Body of pancreas (tissue), 4 donors: ENCODE measurements at places on chromosomes 2 and 18. TPM values are rescaled to one million over a fixed set of nuclear protein-coding genes. Genes with fewer than 3 reads are reported as not detected.

- no peak for DNase-seq
These were observed 61.1 kb upstream of the TNP1 start for GRCh38 chr2:216920937-216921456.

DNA sequence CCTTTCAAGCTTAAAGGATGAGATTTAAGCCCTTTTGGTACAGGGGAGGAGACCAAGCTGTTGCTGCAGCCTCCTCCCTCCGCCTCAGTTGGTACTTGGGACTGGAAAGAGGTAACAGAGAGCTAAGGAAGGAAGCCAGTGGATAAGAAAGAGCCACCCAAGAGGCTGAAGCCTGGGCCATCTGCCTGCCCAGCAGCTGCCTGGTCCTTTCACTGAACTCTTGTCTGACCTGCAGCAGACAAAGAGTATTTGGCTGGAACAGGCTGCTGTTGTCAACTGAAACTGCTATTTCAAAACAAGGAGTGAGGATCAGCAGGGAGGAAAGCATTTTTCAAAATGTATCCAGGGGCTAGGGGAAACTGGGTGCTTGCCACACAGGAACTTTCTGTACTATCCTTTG, 30.3 kb downstream of the TNS1 start:
- DNase-seq = peak; percentile 7

DNA sequence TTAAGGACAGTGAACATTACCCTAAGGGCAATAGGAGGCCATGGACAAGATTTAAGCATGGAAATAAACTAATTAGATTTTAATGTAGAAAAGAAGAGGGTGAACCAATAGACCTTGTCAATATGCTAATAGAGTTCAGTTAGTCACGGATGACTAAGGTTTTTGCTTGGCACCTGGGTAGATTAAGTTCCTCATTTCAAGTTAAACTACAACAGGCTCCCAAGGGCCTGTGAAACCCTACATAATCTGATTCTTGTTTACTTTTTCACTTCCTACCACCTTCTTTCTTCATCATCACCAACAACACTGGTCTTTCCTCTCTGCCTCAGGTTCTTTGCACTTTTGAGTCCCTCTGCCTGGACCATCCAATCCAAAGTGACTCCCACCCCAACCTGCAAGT, 14.8 kb downstream of the SP110 start:
- DNase-seq = no peak

GRCh38 chr2:70078384-70078783, 8.9 kb upstream of the PCBP1 start:
- DNase-seq = no peak

DNA sequence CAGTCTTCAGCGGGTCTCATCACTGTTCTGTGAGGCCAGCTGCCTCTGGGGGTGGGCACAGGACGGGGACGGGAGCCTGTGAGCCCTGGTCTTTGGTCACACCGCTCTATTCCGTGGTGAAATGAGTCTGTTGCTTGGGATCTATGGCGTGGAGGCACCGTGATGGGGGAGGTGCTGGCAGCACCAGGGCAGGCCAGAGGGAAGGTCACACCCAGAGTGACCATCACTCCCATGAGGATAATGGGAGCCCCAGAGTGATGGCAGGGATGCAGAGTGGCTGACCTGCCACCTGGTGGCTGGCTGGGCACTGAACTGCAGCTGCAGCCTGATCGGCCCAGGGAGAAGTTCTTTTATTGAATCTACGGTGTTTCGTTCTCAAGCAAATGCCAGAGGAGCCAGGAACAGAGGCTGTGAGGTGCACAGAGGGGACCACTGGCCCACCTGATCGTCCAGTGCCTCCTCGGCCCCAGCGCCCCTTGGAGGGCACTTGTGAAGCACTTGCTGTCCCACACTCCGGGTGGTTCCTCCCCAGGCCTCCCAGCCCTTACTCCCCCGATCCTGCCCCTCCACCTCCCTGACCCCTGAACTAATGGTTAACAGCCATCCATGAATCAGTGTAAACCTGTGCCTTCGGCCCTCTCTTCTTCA, 17.9 kb downstream of the KCNIP3 start:
- DNase-seq = peak; percentile 66

GRCh38 chr2:147006736-147007141, 838.1 kb upstream of the ACVR2A start:
- no peak for DNase-seq

DNA sequence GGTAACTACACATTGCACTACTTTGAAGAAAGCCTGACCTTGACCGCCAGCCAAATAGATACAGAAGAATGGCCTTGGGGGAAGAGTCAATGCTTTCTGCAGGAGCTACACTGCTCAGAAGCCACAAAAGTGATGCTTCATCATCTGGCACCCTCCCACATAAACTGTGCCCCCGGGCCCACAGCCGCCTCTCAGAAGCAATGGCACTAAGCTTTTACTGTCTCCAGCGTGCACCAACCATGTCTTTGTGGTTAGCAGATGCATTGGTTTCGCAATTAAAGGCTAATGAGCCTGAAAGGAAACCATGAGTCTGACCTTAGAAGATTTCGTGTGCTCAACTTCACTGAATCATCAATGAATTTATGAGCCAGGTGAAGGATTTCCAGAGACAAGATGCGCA, 209.4 kb upstream of the TRIB2 start:
- DNase-seq = peak; percentile 9

- DNase-seq = no peak
These were observed 207.6 kb upstream of the VWC2L start for GRCh38 chr2:214203214-214203613.

DNA sequence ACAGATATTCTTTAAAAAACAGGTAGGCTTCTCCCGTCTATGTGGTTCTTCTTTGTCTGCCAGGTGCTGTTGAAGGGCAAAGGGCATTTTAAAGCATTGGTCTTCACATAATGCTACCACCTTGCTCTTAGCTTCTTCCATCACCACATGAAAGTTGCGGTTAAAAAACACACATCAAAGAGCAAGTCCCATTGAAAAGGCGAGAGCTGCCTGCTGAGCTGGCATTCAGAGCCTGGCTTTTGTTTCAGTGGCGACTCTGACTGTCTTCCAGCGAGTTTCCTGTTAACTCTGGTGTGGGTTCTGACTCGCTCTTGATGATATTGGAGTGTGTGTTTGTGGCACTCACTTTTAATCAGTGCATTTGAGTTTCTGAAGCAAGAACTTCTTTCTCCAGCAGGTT, 624.9 kb upstream of the FANCL start:
- DNase-seq = no peak

GRCh38 chr2:104361414-104361813, 492.5 kb upstream of the POU3F3 start:
- DNase-seq = no peak

Gene CAD
- 36.9 TPM for total RNA-seq

Gene DYNAP
- not detected for total RNA-seq

Gene PECR
- 6.5 TPM for total RNA-seq
